ENCODE measurements at places on chromosomes 5 and 9.

DNA sequence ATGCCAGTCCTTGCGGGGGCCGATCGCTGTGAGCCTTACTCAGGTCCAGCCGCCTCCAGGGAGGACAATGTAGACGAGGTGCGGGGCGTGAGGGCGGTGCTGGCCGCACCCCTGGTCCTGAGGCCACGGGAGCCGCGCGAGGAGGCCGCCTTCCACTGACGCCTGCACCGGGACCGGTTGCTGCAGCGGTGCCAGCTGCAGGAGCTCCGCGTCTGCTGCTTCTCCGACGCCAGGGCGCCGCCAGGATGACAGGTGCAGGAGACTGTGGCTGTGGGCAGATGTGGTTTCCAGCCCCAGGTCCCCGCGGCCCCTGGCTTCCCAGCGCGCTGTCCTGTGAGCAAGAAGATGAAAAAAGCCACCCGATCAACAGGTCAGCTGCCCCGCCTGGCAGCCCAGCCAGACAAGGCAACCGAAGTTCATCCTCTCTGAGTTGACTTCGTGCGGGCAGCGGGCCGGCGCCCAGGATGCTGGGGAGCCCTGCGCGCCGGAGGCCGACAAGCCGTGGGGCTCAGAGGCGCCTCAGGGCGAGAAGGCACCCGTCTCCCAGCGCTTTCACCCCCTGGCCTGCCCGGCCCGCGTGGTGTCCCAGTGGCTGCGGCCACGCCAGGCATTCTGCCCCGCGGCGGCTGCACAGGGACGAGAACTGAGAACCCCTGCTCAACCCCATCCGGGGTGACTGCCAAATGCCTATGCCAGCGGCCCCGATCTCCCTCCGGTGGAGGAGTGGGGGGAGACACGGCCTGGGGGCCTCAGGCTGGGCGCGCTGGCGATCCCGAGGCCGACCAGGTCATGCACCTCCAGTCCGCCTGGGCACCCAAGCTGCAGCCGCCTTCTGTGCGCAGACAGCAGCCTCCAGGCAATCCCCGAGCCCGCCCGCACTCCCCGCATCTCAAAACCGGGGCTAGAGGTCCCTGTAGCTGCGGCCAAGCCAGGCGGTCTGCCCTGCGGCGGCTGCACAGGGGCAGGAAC, 43.4 kb upstream of the BICD2 start:
- no peak for DNase-seq

DNA sequence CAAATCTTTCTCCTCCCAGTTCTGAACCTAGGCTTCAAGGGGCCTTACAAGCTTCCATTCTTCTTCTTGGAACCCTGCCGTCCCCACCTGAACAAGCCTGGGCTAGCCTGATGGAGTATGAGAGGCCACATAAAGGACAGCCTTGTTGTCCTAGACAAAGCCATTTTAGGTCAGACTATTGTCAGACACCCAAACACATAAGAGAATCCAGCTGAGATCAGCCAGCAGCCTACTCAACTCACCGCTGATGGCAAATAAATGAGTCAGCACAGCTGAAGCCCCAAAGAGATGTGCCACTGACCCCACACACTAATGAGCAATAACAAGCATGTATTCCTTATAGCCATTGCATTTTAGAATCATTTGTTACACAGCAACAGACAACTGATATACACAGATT, 33.8 kb downstream of the SVEP1 start:
- DNase-seq, result no peak

GRCh38 chr5:9251379-9251980, 294.4 kb downstream of the SEMA5A start:
- no peak for DNase-seq

GRCh38 chr9:90020276-90020871, 415.6 kb downstream of the GADD45G start:
- DNase-seq, result no peak

GRCh38 chr5:114308508-114308907, 53.4 kb upstream of the KCNN2 start:
- DNase-seq, result no peak

- peak; percentile 48 for DNase-seq
These were observed 1.3 kb downstream of the ADAMTS6 start for GRCh38 chr5:65480306-65480865.

GRCh38 chr9:1267141-1267570, 217.0 kb downstream of the DMRT2 start:
- DNase-seq, result no peak

GRCh38 chr5:143551820-143552251, 148.3 kb upstream of the NR3C1 start:
- peak; percentile 46 for DNase-seq

DNA sequence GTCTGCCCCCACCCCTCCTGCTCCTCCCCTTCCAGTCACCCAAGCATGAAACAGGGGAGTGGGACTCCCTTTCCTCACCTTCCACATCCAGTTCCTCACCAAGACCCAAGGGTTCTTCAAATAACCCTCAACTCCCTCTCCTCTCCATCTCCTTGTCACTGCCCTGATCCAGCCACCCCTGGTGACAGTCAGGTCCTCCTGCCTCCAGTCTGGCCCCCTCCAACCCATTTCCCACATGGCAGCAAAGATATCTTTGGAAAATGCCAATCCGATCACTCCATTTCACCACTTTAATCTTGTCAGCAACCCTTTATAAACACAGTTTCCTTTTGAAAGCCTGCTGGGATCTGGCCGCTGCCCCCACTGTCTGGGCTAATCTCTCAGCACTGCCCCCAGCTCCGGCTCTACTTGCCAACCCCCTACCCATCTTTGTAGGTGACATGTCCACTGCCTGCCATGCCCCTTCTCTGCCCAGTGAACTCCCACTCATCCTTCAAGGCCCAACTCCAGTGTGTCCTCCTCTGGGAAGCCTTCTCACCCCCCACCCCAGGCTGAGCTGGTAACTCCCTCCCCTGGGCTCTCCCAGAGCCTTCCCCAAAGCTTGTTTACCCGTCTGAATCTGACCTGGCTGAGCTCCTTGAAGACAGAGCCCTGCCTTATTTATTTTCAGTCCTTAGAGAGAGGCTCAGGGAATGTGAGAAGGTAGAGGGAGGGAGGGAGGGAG, 781 bp upstream of the MYOZ3 start:
- no peak for DNase-seq

GRCh38 chr9:13279284-13280141, at the start of gene MPDZ:
Gene MPDZ (minus strand): TSS chr9:13279692. CDS start chr9:13250315, 29,377 bp downstream.
- DNase-seq, result peak; percentile 68

GRCh38 chr9:120841930-120842684, 615 bp downstream of the PSMD5 start:
- no peak for DNase-seq
